ENCODE measurements at places on chromosomes 16 and 17. TPM values are rescaled to one million over a fixed set of nuclear protein-coding genes. Genes with fewer than 3 reads are reported as not detected.

GRCh38 chr17:8041249-8041928 is 2.5 kb downstream of the ALOX15B start:
- DNase-seq: peak; percentile 59

- no peak for DNase-seq
These were observed 4.3 kb upstream of the PIMREG start for GRCh38 chr17:6439951-6440350.

DNA sequence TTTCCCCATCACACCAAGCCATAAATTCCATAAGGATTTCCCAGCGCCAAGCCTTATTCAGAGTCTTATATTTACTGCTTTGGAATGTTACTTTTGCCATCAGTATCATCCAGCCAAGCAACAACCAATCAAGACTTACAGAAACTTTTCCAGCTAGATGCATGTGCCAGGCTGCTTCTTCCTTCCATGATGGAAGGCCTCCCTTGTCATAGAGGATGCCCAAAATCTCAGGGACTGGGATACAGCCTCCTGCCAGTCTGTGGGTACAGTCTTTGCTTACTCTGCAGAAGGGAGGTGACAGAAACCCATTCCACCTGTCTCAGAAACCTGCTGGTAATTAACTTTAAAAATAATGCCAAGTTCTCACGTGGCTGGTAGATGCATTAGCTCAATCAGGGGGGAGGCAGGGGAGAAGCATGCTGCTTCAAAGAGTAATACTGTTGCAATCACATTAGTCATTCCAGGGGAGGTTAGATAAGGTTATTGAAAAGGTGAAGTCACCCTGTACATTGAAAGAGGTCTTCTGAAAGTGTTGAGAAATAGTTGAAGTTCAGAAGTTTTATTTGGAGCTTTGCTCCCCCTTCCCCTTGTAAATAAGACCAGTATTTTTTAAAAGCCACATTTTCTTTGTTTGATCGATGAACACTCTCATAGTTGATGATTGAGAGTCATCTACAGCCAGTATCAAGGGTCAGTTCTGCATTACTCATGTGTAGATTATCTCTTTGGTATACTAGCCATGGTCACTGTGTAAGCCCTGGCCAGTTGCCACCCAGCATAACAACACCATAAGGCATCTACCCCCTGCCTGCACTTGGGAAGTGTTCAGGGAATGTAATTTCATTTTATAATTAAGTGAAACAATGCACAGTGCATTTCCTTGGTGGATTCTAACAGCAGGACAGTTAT is 22.2 kb downstream of the HLF start:
- peak; percentile 84 for DNase-seq

DNA sequence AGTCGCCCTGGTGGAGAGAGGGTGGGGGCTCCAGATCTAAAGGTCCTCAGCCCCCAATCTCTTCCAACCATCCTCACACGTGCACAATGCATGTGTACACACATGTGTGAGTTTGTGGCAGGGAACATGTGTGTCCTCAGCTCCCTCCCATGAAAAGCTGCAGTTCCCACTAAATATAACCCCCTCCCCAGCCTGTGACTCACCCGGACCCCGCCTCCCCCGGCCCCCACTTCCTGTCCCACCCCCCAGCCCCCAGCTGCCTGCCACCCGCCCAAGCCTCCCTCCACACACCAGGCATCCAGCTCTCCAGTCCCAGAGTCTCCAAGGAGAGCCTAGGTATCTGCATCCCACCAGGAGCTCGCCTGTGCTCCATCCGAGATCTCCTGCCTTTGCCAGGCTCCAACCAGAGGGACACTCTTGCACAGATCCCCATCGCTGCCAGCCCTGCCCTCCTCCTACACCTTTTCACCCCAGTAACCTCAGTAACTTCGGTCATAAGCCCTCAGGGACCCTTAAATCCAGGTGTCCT is 3.9 kb downstream of the DLG4 start:
- no peak for DNase-seq

DNA sequence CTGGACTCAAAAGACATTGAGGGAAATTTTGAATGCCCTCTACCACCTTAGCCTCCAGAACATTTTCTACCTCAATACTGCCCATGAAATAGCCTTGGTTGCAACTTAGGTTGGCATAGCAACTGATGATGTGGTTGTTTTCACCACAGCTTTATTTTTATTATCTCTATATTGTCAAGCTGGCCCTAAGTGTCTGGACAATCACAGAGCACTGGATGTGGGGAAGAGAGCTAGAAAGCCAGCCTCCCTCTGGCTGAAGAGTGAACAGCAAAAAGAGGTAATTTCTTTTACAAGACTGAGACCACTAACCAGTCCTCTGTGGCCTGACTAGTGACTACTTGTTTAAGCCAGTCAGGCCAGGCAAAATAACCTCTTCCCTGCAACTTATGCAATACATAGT is 159.6 kb downstream of the HS3ST2 start:
- no peak for DNase-seq

- DNase-seq: no peak
These were observed 606 bp upstream of the ZBTB4 start for GRCh38 chr17:7480089-7480384.

The BCAR1 gene
- total RNA-seq: 47.3 TPM

DNA sequence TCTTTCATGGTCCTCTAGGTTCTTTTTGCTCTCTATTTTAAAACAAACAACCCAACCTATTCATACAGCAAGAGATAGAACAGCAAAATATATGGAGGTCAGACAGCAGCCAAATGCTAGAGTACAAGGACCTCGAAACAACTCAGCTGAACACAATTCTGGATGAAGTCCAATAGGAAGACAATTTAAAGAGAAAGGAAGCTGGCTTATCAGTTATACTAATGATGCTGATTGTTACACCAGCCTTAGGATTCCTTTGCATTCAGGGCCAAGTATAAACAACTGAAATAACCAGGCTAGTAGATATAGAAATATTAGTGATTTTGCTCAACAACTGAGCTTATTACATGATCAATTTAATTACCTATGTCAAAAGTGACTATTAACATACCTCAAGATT is 2.5 kb downstream of the SSH2 start:
- peak; percentile 12 for DNase-seq

The SDK2 gene
- total RNA-seq: 0.30 TPM

DNA sequence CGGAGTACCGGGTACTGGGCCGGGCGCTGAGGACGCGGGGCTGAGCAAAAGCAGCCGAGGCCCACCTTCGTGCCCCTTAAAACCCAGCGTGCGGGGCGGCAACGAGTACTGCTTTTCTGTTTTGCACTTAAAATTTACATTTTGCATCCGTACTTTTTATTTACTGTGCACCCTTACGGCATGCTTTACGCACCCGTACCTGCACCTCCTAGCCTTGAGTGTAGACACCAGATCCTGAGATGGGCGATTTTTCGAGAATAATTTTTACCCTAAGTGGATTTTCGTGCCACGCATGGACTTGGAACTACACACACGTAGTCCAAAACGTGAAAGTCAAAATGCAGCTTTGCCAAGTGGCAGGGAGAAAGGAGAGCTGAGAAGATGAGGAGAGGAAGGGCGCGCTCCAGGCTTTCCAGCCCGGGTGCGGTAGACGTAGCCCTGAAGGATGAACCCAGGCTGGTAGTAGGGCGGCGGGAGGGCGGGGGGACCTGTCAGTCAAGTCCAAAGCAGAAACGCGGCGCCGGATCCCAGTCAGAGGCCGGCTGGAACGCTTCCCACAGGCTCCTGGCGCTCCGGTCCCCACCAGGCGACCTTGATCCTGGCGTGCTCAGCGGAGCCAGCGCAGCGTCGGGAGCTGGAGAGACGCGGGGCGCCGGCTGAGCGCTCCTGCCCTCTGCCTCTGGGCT is 1.2 kb upstream of the CBLN1 start:
- no peak for DNase-seq

GRCh38 chr16:62969711-62970318 is 933.6 kb upstream of the CDH8 start:
- DNase-seq: no peak

The ABCA8 gene
- total RNA-seq: not detected

The TBC1D3I gene
- total RNA-seq: 1.0 TPM

The AXIN2 gene
- total RNA-seq: 3.3 TPM

The PRAC1 gene
- total RNA-seq: not detected

- DNase-seq: no peak
These were observed 12.6 kb downstream of the PMFBP1 start for GRCh38 chr16:72159386-72159785.

- DNase-seq: no peak
These were observed 260.1 kb upstream of the C16orf82 start for GRCh38 chr16:26806657-26807056.

The BEAN1 gene
- not detected for total RNA-seq

The C17orf100 gene
- total RNA-seq: 1.6 TPM

The EXOC3L1 gene
- total RNA-seq: 1.4 TPM

The HAS3 gene
- 1.3 TPM for total RNA-seq
